Daoy (cell line): ENCODE measurements at places on chromosomes 12 and 14.

GRCh38 chr14:104742586-104743455, 10.1 kb upstream of the SIVA1 start:
- no peak for DNase-seq

DNA sequence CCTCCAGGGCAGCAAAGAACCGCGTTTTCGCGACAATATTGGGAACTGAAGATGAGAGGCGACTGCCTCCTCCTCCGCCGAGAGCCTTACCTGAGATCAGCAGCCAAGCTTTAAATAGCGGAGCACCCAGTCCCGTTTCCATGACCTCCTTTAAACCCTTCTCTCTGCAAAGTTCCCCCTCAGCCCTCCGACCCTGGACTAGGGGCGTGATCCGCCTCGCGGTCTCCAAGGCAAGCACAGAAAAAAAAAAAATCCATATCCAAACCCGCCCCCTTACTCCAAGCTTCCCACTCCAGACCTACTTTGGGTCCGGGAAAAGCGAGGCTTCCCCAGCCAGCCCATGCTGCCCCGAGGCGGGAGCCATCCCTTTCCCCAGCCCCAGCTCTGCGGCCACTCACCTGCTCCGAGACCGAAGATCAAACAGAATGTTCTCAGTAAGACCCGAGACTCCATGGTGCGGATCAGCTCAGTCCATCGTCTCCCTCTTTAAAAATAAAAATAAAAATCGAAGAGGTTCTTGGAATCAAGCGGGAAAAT, 630 bp downstream of the NELL2 start:
- peak; percentile 30 for DNase-seq

GRCh38 chr14:100747736-100748135, 21.0 kb downstream of the DLK1 start:
- no peak for DNase-seq

- DNase-seq = peak; percentile 62
Measured at GRCh38 chr12:106583242-106584103, 669 bp downstream of the RFX4 start.

DNA sequence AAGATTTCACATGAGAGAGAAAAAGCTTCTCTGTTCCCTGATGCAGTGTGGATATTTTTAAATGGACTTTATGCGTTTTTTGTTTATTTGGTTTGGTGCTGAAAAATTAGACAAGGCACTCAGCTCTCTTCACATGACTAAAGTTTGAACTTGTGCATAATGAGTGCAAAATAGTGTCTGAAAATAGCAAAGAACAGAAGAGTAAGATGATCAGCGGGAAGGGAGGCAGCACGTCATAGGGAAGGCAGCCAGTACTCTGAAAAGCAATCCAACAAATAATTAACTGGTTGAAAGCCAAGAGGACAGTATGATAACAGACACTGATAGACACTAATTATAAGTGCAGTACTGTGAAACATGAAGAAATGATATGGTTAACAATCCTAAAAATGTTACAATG, 46.6 kb upstream of the CDKN3 start:
- no peak for DNase-seq

DNA sequence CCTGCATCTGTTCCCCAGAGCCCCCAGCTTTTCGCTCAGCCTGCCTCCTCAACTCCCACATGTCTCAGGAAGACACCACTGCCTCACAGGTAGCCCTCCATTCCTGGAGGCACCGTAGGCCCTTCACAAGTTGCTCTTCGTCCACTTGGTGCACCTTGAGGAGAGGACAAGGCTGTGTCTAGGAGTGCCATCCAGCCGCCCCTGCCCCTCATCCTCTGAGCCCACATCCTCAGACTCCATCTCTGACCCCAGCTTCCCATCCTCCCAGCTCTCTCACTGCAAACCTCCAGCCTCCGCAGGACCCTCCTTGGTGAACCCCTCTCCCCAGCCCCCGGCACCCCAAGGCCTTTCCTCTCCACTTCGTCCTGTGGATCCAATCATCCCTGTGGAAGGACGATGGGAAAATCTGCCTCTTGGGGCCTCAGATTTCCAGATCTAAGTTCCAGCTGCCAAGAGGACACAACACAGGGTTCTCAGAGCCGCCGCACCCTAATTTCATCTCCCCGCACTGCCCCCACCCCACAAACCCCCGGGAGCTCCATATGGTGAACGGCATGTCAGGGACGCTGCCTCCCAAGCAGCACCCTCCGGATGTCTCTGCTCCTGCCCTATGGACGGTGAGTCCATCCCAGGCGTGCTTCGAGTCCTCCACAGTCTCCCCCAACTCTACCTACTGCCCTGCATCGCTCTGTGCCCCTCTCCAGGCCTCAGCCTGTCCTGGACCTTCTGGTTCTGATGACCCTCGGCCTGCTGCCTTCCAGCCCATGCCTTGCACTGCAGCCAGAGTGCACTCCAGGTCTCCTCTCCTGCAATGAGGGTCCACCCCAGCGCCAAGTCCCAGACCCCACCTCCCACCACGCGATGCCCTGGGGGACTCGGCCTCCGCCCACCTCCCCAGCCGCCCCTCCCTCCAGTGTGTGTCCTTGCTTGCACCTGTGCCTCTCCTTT, 314.1 kb upstream of the DIO3 start:
- DNase-seq = no peak

GRCh38 chr14:51621654-51622053, 30.1 kb upstream of the FRMD6 start:
- no peak for DNase-seq

DNA sequence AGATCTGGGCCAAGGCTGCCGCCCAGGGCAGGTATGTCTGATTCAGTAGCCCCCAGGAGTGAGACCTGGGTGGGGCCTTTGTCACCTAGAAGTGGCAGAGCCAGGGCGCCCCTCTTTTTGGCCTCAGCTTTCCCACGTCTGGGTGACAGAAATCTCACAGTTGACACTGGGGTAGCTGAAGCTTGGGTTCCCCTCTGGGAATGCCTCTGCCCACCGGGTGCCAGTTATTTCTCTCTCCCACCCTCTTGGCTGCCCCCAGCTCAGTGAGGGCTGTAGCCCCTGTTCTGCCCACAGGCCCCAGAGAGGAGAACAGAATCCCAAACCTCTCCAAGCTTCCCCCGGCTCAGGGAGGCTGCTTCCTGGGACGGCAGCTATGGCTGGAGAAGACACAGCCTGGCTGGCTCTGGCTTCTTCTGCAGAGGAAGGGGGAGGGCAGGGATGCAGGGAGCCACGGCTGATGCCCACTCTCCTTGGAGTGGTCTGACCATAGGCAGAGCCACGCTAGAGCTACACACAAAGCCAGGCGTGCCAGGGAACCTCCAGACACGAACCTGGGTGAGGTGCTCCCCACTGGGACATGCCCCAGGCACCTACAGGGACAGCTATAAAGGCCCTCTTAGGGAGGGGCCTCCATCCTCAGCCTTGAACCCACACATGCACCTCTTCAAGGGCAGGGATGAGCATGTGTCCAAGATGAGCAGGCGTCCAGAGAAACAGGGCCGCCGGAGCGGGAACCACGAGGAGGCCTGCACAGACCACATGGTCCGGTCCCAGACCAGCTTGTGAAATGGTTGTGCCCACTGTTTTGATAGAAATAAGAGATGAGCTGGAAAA, 51.7 kb downstream of the BEGAIN start:
- DNase-seq = no peak
